ENCODE measurements at places on chromosomes 11 and 22. TPM values are rescaled to one million over a fixed set of nuclear protein-coding genes. Genes with fewer than 3 reads are reported as not detected.

DNA sequence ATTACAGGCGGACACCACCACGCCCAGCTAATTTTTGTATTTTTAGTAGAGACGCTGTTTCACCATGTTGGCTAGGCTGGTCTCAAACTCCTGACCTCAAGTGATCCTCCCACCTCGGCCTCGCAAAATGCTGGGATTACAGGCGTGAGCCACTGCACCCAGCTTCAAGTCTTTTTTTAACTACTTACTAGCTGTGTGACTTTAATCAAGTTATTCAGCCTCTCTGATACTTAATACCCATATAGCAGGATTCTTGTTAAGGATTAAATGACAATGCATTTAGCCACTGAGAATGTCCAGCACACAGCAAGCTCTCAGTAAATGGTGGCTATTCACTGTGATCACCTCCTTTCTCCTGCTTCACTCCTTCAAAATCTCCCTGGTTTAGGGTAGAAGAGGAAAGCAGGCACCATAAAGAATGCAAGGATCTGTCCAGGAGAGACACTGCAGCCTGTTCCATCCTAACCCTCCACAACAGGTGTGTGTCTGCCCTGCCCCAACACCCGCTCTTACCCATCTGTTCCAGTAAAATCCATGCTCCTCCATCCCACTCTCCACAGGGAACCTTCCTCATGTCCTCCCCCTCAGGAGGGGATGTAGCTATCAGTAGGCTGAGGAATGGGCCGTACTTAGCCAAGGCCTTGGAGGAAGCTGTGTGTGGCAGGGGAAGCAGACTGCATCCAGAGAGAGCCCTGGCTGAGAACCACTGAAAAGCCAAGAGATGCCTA, 69.3 kb downstream of the MICAL3 start:
- no peak for DNase-seq

DNA sequence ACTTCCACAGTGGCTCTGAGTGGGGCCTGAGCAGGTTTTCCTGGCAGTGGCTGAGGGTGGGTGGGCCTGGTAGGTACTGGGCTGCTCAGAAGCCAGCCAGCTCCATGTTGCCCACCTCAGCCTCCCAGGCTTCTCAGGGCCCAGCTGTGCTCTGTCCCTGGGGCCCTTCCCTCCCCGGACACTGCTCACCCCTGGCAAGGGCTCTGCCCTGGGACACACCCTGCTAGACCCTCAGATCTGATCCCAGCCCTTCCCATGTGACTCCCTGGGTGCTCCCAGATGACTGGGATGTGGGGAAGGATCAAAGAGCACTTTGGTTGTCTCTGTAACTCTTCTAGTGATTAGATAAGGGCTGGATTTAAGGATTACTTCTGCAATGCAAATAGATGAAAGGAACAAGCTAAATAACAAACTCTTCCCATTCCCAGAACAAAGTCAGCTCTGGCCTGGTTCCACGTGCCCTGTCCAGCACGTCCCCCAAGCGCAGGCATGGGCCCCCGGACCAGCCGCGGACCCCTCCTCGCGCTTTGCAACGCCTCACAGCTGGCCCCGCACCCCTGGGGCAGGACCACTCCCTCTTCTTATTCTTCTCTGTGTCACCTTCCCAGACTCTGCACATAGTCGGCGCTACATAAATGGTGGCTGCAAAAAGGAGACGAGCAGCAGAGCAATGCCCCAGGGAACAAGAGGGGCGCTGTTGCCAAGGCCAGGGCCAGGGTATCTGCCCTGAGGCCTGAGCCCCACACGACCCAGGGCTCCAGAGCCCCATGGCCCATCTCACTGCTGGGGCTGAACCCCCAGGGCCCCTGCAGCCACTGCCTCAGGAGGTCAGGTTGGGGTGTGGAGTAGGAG, 5.7 kb upstream of the KRTAP5-6 start:
- DNase-seq = no peak

- DNase-seq = no peak
These were observed 81.2 kb downstream of the PACS1 start for GRCh38 chr11:66151273-66151672.

- DNase-seq = no peak
These were observed 6.8 kb downstream of the OR4D10 start for GRCh38 chr11:59479906-59480305.

DNA sequence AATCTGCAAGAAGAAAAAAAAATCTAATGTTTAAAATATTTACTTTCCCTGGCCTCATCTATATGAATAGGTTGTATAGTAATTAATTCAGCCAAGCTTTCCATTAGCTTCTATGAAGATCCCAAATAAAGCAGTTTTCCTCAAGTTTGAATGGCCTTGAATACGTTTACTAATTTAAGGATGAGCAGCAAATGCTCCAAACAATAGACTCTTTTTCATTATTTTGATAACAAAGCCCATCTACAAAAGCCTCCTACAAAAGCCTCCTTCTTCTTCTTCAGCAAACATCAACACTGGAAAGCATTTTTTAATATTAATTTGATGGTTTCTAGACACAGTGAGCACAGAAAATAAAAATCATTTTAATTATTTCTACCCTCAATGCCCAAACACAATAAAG, 1130.3 kb upstream of the CNTN5 start:
- DNase-seq = no peak

GRCh38 chr11:65787649-65788622, 1.1 kb downstream of the OVOL1 start:
- DNase-seq = no peak

DNA sequence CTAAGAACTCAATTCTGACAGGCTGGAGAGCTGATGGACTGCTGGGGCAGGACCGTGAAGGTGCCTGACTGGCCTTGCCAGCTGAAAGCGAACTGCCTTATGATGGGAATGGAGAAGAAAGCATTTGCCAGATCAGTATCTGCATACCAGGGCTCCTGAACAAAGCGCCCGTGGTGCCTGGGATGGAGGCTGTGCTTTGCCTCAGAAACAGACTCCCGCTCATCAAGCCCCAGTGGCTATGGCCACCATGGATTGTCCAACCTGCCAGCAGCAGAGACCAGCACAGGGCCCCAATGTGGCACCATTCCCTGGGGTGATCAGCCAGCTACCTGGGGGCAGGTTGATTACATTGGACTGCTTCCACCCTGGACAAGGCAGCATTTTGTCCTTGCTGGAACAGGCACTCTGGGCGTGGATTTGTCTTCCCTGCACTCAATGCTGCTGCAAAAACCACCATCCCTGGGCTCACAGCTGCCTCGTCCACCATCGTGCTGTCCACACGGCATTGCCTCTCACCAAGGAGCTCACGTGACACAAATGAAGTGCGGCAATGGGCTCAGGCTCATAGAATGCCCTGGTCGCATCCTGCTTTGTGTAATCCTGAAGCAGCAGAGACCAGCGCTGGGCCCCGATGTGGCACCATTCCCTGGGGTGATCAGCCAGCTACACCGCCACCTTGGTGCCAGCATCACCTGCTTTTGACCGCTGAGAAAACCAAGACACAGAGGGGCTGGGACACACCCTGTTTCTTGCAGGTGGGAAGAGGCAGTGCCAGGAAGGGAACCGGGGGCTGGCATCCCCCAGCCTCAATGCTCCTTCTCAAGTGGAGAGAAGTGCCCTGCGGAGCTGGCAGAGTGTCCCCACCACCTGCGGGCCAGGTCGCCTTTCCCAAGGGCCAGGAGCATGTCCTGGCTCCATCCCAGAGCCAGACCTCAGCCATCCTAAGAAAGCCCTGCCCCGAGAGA, 1367.5 kb downstream of the BRD1 start:
- no peak for DNase-seq

DNA sequence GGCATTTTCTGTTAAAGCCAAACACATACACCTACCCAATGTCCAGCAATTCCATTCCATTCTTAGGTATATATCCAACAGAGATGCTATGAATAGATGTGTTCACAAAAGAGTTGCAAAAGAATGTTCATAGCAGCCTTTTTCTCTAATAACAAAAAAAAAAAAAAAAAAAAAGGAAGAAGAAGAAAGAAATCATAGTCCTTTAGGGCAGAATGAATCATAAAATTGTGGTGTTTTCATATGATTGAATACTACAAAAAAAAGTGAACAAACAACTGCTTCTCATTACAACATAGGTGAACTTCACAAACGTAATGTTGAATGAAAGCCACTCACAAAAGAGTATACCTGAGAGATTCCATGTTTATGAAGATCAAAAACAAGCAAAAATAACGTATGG, 66.8 kb upstream of the GRK3 start:
- no peak for DNase-seq

GRCh38 chr11:45468267-45468856, 182.2 kb upstream of the SYT13 start:
- DNase-seq = peak; percentile 14

- no peak for DNase-seq
These were observed 102.9 kb upstream of the GAL start for GRCh38 chr11:68581439-68581838.

DNA sequence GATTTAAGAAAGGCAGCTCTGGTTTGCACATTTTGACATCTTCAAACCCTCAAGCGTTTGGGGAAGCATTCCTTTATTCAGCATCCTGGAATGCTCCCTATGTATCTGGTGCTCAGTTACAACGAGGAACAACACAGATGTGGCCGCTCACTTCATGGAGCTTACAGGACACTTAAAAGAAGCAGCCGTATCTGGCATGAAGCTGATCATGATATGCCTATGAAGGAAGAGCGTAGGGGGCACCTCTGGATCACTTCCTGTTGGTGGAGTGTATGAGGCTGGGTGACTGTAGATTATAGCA, 72.3 kb upstream of the TP53I11 start:
- DNase-seq = no peak

- DNase-seq = no peak
These were observed 86.7 kb upstream of the RAB1B start for GRCh38 chr11:66181632-66182315.

DNA sequence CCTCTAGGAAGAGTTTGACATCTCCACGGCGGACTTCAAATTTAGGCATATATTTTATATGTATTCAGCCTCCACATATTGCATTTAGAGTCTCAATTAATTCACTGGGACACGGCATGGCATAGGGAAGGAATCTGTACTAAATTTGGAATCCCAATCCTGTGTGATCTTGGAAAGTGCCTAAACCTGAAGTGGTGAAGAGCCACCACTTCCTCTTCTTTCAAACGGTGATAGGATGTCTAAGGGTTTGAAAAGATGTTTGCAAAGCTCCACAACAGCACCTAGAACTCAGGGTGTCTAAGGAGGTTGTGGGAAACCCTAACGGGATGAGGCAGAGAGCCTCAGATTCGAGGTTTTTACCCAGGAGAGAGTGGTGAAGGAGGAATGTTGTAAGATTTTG, 1.0 kb upstream of the L3MBTL2 start:
- DNase-seq = no peak

- DNase-seq = peak; percentile 40
These were observed 14.3 kb upstream of the EED start for GRCh38 chr11:86230179-86230804.

GRCh38 chr22:27238935-27239510, 562.5 kb downstream of the MN1 start:
- peak; percentile 99 for DNase-seq

DNA sequence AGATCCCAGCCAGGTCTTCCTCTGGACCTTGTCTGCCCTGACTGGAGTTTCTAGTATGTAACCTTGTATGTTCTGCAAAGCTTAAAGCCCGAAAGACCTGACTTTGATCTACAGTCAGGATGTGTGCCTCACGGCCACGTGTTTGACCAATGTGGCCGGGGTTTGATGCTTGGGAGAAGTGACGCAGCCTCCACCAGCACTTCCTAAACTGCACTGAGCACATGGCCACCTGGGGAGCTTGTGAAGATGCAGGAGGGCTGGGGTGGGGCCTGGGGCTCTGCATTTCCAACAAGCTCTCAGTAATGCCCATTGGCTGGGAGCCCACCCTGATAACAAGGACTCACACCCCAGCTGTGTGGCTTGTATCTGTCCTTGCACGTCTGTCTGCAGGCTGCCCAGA, 53.2 kb downstream of the NAT10 start:
- no peak for DNase-seq

GRCh38 chr11:102361086-102362031, 14.3 kb downstream of the BIRC2 start:
- no peak for DNase-seq

DNA sequence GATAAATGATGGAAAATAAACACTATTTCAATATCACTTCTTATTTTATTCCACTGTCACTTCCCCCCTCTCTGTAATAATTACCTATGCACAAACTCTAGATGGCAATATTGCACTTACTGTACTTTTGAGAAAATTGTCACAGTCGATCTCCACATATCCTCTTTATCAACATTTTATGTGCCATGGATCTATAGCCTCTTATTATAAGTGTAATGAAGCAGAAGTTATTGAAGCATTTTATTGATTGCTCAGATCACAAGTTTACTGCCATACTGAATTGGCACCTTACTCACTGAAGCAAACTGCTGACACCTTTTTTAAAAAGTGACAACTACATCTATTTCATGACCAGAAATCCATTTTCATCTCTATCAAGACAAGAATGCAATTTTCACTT, 133.4 kb downstream of the DCDC1 start:
- DNase-seq = peak; percentile 7

GRCh38 chr11:117820516-117820915, 4.0 kb downstream of the FXYD2 start:
- no peak for DNase-seq

- no peak for DNase-seq
These were observed 109.0 kb upstream of the B3GAT1 start for GRCh38 chr11:134521001-134521400.

DNA sequence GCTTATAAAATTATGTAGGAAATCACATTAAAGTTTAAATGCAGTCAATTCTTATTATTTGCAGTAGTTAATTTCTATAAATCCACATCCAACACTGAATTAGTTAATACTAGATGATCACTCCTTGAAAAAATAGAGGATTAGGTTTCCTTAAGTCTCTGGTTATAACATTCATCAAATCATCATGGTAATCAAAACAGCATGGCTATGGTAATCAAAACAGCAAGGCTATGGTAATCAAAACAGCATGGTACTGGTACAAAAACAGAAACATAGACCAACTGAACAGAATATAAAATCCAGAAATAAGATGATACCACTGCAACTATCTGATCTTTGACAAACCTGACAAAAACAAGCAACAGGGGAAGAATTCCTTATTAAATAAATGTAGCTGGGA, 814.6 kb upstream of the CCDC179 start:
- no peak for DNase-seq

DNA sequence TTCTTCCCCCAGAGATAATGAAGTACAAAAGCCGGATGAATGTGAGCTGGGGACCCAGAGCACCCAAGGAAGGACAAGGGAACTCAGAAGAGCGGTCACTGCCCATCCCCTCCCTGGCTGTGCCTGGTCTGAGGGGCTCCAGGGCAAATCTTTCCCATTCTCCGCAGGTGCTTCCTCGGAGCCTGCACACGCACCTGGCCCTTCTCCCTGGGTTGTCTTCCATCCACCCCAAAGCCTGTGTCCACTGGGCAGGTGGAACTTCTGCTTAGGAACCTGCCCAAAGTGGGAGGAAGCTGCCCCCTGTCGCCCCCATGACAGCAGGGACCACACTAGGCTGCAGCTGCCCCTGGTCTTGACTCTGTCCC, 121.0 kb upstream of the FGF3 start:
- no peak for DNase-seq

- DNase-seq = no peak
These were observed 16.0 kb downstream of the CALCA start for GRCh38 chr11:14956111-14956510.

The SHISA8 gene
- not detected for total RNA-seq

The SLC17A6 gene
- not detected for total RNA-seq

The CHRNA10 gene
- 0.20 TPM for total RNA-seq

The DNAJC24 gene
- 15.1 TPM for total RNA-seq

The MMP8 gene
- 3.3 TPM for total RNA-seq

The TUBA8 gene
- total RNA-seq = 0.39 TPM

The CHRM4 gene
- not detected for total RNA-seq

The CUL5 gene
- 32.3 TPM for total RNA-seq

The CASP1 gene
- 16.6 TPM for total RNA-seq

The TRIM49 gene
- not detected for total RNA-seq

The RTN4RL2 gene
- 0.72 TPM for total RNA-seq

The OR10A2 gene
- not detected for total RNA-seq

The TTC9C gene
- 56.6 TPM for total RNA-seq

The OR10G6 gene
- not detected for total RNA-seq

The CAVIN3 gene
- 367 TPM for total RNA-seq
